ENCODE measurements at places on chromosomes 7 and 10.

DNA sequence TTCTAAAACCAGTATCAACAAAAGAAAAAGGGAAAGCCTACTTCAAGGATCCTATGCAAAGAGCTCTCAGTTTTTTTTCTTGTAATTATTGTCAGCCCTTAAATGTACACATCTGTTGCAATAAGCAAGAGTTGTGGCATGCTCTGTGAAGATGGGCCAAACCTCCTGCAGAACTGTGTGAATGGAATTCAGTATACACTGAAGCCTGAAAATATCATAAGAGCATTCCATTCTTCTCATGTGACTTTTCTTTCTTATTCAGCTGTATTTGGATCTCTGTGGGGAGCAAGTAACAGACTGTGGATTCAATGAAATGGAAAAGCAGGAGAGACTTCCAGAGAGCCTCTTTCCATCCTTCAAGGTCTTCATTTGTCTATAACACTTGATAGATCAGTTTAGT, 130.7 kb downstream of the SAMD9 start:
- no peak for DNase-seq

- no peak for DNase-seq
Observed at GRCh38 chr10:68218786-68219185, 13.1 kb downstream of the ATOH7 start.

DNA sequence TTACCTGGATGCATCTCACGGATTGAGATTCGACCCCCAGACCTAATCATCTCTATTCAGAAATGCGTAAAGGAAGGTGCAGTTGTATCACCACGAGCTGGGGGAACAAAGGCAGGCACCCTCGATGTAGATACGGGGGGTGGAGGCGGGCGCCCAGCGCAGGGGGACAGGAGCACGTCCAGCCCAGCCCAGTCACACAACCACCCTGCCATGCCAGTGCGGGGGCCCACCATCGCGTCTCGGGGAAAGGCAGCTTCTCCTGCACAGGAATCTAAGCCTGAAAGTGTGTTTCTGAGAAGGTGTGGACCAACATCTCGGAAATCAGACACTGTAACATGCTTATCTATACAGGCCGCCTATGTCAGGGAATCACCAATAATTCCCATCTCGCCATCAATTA, 131.1 kb downstream of the DIP2C start:
- no peak for DNase-seq

DNA sequence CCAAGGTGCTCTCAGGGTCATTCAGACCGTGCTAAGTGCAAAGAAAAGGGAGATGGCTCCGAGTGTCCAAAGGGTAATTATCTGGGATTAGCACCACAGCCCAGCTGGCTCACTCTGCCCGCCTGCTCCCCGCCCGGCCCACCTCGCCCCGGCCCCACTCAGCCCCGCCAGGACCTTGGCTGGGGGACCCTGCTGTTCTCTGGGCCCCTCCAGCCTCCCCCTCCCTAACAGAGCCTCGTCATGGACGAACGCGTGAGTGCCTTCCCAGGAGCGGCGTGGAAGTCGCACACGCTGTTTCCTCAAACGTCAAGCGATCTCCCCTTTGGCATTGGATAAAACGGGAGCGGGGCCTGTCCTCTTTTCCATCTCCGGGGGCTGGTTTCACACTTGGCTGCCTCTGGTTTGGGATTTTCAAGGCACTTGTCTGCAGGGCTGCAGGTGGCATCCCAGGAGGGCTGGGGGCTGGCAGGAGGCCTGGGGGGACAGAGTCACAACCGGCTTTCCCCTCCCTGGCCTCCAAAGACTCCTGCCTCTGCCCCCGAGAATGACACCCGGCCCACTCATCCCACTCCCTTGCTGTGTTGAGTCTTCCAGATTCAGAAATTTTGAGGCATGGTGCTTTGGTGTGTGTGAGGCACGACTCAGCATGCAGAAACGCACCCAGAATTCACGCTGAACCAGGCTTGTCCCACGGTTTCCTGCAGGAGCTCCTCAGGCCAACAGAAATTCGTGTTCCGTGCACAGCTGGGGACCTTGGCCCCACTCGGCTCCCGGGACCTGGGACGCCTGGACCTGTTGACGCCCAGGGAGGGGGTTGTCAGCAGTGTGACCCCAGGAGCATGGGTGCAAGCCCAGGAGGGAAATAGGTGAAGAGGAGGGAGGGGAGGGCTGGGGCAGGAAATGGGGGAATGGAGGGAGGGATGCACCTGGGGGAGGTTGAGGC, 110.0 kb downstream of the PDGFA start:
- no peak for DNase-seq

GRCh38 chr10:86969421-86970041, 1.2 kb downstream of the ADIRF start:
- no peak for DNase-seq

GRCh38 chr7:121266307-121266894, 62.4 kb upstream of the WNT16 start:
- no peak for DNase-seq

GRCh38 chr10:72883861-72884260, 9.7 kb upstream of the OIT3 start:
- DNase-seq: no peak

- no peak for DNase-seq
Observed at GRCh38 chr7:47581438-47581803, 490 bp downstream of the TNS3 start.

- no peak for DNase-seq
Observed at GRCh38 chr10:95688648-95689047, 5.1 kb downstream of the TCTN3 start.

DNA sequence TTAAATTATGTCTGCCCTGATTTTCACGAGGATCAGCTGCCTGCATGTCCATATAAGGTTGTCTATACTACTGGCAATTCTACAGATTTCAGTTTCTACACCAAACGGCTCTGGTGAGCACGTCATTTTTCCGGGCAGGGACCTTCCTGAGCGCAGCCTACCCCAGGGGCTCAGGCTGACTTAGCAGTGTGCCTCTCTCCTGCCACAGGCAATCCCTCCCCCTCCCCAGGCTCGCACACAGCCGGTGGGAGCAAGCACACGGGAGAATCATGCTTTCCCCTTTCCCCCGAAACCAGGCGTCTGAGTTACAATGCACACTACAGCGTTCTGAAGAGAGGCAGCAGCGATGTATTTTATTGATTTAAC, 1.7 kb downstream of the KLF6 start:
- no peak for DNase-seq

GRCh38 chr7:157499835-157500153, 163.0 kb downstream of the DNAJB6 start:
- no peak for DNase-seq

GRCh38 chr7:155349601-155350331, 52.1 kb downstream of the INSIG1 start:
- DNase-seq: no peak

DNA sequence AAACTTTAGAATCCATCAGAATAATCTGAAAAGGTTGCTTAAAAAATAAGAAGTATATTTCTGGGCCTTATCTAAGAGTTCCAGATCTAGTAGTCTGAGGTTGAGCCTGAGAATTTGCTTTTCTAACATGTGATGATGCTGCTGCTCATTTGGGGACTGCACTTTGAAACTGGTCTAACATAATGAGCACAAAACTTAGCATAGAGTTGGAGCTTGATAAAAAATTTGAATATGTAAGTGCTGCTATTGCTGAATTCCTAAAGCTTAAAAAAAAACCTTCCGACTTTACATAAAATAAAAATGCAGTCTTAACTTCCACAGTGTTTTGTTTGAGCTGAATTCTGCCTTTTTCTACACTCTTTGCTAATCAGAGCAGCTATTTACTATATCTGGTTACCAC, 48.8 kb downstream of the GLCCI1 start:
- DNase-seq: no peak

DNA sequence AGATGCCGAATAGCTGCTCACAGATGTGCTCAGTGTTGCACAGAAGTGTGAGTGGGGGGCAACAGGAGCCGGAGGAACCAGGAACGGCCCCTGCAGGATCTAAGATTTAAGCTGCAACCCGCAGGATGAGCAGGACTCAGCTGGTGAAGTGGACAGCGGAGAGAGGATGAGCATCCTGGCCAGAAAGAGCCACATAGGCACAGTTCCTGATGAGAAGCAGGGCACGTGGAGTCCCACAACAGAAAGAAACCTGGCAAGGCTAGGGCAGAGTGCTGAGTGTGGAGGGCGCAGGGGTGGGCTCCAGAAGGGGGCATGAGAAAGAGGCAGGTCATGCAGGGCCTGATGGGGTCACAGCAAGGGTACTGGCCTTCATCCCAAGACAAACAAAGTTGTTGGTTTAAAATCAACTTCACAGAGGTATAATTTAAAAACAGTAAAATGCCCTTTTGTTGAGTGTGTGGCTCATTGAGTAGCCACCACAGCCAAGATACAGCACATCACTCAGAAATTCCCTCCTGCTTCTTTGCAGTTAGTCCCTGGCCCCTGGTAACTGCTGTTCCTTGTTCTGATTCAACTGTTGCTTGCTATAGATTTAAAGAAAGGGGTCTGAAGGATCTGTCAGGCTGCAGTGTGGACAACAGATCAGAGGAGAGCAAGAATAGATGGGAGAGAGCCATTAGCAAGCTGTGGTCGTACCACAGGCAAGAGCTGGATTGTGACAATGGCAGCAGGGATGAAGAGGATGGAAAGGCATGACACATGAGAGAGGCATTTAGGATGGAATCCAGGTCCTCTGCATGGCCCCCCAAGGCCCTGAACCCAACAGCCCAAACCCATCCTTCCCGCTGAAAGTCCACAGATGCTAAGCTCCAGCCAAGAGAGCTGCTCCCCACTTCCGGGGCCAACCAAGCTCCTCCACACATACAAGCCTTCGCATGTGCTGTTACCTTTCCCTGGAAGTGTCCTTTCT, 53.1 kb upstream of the OSBPL3 start:
- no peak for DNase-seq

DNA sequence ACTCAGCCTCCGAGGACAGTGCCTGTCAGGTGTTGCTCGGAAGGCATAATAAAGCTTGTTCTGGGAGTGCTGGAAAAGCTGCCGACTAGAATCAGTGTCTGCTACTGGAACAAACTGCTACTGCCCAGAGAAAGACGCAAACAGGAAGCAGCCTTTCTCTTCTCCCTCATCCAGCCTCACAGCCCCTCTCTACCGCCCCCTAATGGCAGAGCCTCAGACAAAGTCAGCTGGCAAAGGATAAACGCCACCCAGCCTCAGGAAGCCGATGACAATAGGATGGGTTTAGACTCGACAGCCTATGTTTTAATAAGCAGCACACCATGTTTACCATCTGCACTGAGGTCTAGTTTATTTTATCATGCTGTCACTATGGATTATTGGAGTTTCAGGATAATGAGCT, 169.5 kb upstream of the LYZL1 start:
- DNase-seq: no peak

GRCh38 chr10:22712211-22712955, 2.0 kb downstream of the PIP4K2A start:
- DNase-seq: no peak

GRCh38 chr7:16647435-16647960, 1.5 kb downstream of the BZW2 start:
- no peak for DNase-seq

Data from stimulated activated CD8-positive, alpha-beta memory T cell treated with anti-CD3 and anti-CD28 coated beads, Interleukin-15, amount 100 ng/mL, for 4 hours (primary cell).